ENCODE measurements at places on chromosomes 1 and 21.

GRCh38 chr1:237050185-237050584 lies 8.2 kb downstream of the RYR2 start:
- no peak for DNase-seq

DNA sequence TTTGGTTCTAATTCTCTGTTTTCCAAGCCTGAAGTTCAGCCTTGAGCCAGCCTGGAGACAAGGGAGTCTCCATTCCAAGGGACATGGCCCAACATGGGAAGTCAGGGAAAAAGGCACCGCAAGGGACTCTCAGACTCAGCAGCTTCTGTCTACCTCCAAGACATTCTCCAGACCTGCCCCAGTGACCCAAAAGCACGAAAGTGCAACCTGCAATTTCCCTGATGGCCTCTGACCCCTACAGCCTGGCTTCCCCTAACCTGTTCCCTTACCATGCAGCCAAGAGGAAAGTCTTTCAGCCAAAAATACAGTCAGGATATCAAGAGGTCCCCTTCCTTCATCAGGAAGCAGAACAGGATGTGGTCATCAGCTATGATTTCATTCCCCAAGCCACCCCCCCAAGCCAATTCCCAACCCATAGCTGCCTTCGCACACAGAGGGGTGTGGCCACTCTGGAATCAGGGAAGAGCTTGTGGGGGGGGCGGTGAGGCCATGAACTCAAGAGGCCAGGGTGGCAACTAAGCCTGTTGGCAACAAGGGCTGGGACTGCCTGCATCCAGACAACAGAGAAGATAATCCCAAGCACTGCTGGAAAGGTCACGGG lies 59.2 kb downstream of the TIAM1 start:
- no peak for DNase-seq

- no peak for DNase-seq
Measured at GRCh38 chr1:52179073-52179472, 37.2 kb downstream of the ZFYVE9 start.

GRCh38 chr1:164423136-164423535 lies 135.8 kb upstream of the PBX1 start:
- no peak for DNase-seq

DNA sequence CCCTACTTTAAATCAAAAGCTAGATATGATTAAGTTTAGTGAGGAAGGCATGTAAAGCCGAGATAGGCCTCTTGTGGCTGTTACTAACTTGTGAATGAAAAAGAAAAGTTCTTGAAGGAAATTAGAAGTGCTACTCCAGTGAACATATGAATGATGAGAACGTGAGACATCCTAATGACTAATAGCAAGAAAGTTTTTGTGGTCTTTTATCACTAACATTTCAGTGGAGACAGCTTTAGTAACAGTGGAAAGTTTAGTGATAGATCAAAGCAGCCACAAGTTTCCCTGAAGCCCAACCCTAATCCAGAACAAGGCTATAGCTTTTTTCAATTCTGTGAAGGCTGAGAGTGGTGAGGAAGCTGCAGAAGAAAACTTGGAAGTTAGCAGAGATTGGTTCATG lies 73.6 kb upstream of the LRRC8B start:
- no peak for DNase-seq
